Sigmoid colon (tissue), 7 donors: ENCODE measurements at places on chromosomes 6 and 20.

DNA sequence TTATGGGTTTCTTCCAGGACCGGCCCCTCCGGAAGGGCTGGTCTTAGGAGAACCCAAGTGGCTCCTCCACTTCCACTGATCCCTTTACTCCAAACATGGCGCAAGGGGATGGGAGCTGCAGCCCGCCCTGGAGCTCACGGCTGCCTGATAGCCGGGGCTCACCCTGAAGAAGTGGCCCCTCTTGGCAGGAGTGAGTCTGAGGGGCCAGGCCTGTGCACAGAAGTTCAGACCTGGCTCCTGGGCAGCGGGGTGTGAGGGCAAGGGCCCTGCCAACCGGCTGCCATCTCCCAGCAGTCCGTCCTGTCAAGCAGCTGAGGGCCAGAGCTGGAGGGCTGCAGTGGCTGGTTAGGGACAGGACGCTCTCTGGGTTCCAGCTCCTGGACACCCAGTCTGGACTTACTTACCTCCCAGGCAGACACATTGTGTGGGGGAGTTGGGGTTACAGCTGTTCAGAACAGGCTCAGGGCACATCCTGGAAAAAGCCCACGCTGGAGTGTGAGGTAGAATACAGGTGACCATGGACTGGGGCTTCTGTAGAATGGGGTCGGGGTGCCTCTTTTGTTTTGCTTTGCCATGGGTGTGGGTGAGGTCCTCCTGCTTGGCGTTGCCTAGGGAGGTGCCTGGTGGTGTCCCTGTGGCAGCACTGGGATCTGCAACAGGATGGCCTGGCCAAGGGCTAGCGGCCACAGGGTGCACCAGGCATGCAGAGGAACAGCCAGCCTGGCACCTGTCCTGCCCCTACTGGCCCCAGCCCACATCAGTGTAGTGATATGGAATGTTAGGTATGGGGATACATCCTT lies 88.4 kb downstream of the ASXL1 start:
- H3K4me3 ChIP-seq: no peak overlapping the region
- peaks cover 76% of the 10 kb centered on the region for H3K36me3 ChIP-seq
- H3K27ac ChIP-seq: no peak overlapping the region
- H3K27me3 ChIP-seq: no peaks in the 10 kb centered on the region
- H3K4me1 ChIP-seq: peaks cover 50% of the 10 kb centered on the region
- DNase-seq: peak; percentile 62

DNA sequence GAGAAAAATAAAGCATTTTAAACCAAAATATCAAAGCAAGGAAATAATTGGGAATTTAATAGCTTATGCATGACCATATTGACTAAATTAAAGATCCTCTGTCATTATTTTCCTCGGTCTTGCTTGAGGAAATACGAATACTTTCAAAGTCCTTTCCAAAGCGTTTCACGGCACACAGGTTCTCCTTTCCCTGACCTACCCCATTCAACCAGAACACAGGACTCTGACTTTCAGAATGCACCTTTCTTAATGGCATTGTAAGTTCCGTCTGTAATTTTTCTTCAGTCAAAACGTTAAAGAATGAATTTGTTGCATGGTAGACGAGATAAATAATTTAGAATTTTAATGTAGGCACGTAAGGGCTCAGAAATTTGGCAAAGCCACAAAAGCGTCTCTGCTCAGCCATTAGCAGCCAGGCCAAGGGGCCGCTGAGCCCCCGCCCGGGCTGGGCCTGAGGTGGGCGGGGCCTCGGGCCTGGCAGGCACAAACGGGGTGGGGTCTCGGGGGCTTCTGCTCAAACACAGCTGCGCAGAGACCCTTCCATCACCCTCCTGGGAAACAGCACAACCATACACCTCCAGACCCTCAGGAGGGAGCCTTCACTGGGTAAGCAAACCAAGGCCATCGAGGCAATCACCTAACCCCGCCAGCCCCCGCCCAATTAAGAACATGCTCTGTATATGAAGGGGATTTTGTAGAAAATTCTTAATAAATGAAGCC lies 3.4 kb downstream of the NEDD9 start:
- peak overlapping the region; percentile 92 for H3K27ac ChIP-seq
- no peaks in the 10 kb centered on the region for H3K27me3 ChIP-seq
- H3K36me3 ChIP-seq: no peaks in the 10 kb centered on the region
- H3K4me1 ChIP-seq: peaks cover 52% of the 10 kb centered on the region
- DNase-seq: no peak
- H3K4me3 ChIP-seq: peak overlapping the region; percentile 60

GRCh38 chr6:50089911-50090310 lies 40.2 kb upstream of the DEFB112 start:
- DNase-seq: no peak
- H3K36me3 ChIP-seq: no peaks in the 10 kb centered on the region
- no peak overlapping the region for H3K27ac ChIP-seq
- no peaks in the 10 kb centered on the region for H3K27me3 ChIP-seq
- H3K4me3 ChIP-seq: no peak overlapping the region

DNA sequence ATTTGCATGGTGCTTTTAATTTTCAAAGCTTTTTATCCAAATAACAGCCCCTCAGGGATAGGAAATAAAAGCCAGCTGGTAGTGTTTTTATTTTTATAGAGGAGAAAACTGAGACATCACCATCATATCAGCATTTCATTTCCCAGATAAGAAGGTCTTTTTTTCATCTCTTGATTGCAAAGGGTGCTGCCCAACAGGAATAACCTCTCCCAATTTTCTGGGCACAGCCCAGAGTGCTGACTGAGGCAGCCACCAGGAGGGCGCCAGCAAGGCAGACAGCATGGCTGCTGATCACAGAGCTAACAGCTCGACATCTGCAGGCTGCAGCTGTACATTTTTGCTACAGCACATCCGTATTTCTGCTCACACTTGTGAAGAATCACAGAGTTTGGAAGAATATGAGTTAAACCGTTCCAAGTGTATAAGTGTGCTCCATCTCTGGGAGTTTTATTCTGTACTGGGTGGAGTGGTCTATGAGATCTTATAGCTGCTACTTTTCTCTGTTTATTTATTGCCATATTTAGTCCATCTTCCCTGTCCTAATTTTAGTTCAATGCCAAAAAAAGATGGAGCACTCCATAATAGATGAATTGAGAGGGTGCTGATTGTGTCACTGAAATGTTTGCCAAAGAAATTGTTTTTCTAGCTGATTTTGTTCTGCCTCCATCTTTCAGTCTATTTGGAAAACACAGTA lies 85.5 kb upstream of the C20orf144 start:
- H3K36me3 ChIP-seq: no peaks in the 10 kb centered on the region
- H3K27ac ChIP-seq: no peak overlapping the region
- no peaks in the 10 kb centered on the region for H3K27me3 ChIP-seq
- DNase-seq: no peak

GRCh38 chr6:83467620-83468036 lies 36.8 kb upstream of the ME1 start:
- no peak overlapping the region for H3K27ac ChIP-seq
- no peaks in the 10 kb centered on the region for H3K27me3 ChIP-seq
- H3K4me1 ChIP-seq: no peaks in the 10 kb centered on the region
- no peaks in the 10 kb centered on the region for H3K36me3 ChIP-seq
- peak; percentile 76 for DNase-seq
